Activated T-cell treated with anti-CD3 and anti-CD28 coated beads, Interleukin-2, amount 50 U/mL, for 72 hours (primary cell): ENCODE measurements at places on chromosomes 3 and 15.

DNA sequence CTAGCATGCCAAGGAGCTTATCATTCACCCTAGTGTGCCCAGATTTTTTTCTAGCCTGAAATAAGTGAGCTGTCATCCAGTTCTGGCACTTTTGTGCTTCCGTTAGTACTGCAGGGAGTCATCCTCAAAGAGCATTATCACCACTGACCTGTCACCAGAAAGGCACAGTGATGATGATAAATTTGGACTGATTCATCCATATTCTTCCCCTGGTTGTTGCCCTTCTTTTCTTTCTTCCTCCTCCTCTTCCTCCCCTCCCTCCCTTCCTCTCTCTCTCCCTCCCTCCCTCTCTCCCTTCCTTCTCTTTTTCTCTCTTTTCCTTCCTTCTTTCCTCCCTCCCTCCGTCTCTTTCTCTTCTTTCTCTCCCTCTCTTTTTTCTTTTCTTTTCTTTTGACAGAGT, 21.3 kb downstream of the SLC35G2 start:
- no peak for DNase-seq
- H3K4me1 ChIP-seq = peaks cover 26% of the 10 kb centered on the region
- H3K27me3 ChIP-seq = no peaks in the 10 kb centered on the region
- no peaks in the 10 kb centered on the region for H3K36me3 ChIP-seq

DNA sequence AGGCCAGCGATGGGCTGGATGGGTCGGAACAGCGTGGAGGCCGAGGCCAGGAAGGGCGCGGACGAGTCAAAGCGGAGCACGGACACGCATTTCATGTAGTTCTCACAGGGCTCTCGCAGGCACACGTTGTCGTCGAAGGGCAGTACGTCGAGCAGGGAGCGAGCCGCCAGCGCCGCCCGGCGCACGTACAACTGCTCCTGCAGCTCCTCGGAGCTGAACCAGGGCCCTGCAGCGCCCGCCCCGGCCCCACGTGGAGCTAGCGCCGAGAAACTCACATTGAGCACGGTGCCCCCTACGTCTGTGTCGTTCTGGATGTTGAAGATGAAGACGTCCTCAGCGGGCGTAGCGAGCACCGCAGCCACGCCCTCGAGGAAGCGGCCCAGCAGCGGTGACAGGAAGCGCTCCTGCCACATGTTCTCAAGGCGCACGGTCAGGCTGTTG, 5.8 kb downstream of the CELSR3 start:
- no peak overlapping the region for H3K27ac ChIP-seq
- peaks cover 14% of the 10 kb centered on the region for H3K4me1 ChIP-seq
- H3K36me3 ChIP-seq = peaks cover 3% of the 10 kb centered on the region
- peak; percentile 43 for DNase-seq
- peak overlapping the region; percentile 91 for H3K4me3 ChIP-seq
- peaks cover 17% of the 10 kb centered on the region for H3K27me3 ChIP-seq

GRCh38 chr15:96230526-96231181, 99.8 kb upstream of the NR2F2 start:
- peaks cover 2% of the 10 kb centered on the region for H3K36me3 ChIP-seq
- H3K27me3 ChIP-seq = peaks cover 5% of the 10 kb centered on the region
- DNase-seq = no peak
- H3K27ac ChIP-seq = no peak overlapping the region
- no peak overlapping the region for H3K4me3 ChIP-seq

GRCh38 chr3:52405066-52405465, 39.8 kb downstream of the SEMA3G start:
- H3K36me3 ChIP-seq = peaks cover 5% of the 10 kb centered on the region
- H3K27ac ChIP-seq = peak overlapping the region; percentile 31
- H3K4me3 ChIP-seq = no peak overlapping the region
- DNase-seq = no peak
- H3K27me3 ChIP-seq = no peaks in the 10 kb centered on the region

DNA sequence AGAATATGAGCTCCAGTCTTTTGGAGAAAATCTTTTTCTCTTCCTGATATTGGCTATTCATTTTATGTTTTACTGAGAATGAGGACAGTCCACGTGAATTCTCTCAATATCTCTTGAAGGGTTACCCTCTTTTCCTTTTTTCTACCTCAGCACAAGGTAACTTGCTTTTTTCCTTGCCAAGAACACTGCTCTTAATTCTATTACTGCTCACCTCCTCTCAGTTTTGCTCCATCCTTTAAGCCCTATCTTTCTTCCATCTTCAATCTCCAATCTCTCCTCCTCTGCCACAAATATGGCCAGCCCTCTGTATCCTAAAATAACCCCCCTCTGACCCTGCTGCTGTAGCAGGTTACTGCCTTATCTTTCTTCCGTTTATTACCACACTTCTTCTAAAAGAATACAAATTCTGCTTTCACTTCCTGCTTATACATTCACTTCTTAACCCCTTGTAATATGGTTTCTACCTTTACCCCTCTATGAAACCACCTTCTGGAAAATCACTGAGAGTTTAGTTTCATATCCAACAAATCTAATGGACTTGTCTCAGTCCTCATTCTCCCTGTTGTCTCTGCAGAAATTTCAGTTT, 89.0 kb downstream of the NFKBIZ start:
- no peaks in the 10 kb centered on the region for H3K36me3 ChIP-seq
- DNase-seq = no peak
- H3K27me3 ChIP-seq = peaks cover 2% of the 10 kb centered on the region
- no peak overlapping the region for H3K4me3 ChIP-seq
- no peak overlapping the region for H3K27ac ChIP-seq

DNA sequence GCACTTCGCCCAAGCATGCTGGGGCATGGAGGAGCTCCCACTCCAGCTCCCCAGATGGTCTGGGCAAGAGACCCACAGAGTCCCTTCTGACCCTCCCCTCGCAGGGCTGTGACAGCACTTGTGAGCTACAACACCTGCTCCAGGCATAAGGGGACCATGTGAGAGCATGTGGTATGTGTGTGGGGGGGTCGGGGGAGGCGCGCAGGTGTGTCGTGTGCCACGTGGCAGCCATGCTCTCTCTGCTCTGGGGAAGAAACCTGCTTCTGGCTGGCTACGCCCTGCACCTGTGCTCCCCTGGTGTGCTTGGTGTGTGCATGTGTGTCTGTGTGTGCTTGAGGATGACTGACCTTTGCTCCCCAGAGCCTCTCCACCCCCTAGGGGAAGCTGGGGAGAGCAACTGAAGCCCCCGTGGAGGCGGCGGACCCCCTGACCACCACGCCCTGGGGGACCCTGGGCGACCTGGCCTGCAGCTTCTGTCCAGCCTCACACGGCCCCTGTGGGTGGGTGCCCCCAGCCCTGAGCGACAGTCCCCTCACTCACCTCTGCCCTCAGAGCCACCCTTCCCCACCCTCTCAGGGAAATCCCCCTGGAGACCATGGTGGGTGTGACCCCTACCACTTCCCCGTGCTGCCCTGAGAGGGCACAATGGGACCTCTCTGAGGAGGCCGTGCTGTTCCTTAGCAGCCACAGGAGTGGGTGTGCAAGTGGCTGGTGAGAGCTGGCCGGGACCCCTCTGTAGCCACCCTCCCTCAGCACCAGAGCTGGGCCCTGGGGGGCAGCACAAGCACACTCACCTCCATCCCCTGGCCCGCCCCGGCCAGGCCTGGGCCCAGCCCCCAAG, 16.6 kb upstream of the SEC13 start:
- H3K4me3 ChIP-seq = no peak overlapping the region
- H3K27ac ChIP-seq = no peak overlapping the region
- no peak for DNase-seq
- H3K4me1 ChIP-seq = no peaks in the 10 kb centered on the region

- DNase-seq = no peak
- H3K27ac ChIP-seq = peak overlapping the region; percentile 85
- H3K36me3 ChIP-seq = peaks cover 25% of the 10 kb centered on the region
Observed at GRCh38 chr3:52262447-52262846, 16.0 kb downstream of the WDR82 start.

DNA sequence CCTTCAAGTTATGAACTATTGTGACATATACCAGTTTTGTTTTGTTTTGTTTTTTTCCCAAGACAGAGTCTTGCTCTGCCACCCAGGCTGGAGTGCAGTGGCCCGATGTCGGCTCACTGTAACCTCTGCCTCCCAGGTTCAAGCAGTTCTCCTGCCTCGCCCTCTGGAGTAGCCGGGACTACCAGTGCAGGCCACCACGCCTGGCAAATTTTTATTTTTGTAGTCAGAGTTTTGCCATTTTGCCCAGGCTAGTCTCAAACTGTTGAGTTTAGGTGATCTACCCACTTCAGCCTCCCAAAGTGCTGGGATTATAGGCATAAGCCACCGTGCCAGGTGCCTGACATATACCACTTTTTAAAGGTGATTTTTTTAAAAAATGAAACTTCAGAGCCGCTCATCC, 74.6 kb downstream of the ARRDC4 start:
- no peak overlapping the region for H3K27ac ChIP-seq
- no peak for DNase-seq
- H3K36me3 ChIP-seq = no peaks in the 10 kb centered on the region
- H3K27me3 ChIP-seq = no peaks in the 10 kb centered on the region
- H3K4me1 ChIP-seq = no peaks in the 10 kb centered on the region
- H3K4me3 ChIP-seq = no peak overlapping the region

DNA sequence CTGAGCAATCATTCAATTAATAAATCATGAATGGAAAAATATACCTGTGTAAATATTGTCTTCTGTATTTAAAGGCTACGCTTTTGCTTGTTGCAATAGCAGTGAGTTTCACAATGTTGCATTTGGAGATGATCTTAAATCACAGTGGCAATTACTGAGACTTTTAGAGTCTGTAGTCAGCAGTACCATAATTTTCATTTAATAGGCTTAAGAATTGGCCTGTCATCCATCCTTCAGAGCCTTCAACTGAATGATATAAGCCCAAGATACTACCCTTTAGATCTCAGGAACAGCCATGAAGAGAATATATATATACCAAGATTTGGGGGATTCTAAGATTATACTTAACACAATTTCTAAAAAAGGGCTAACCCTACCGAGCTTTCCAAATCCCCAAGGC, 458.1 kb downstream of the GBE1 start:
- H3K27me3 ChIP-seq = no peaks in the 10 kb centered on the region
- H3K4me1 ChIP-seq = no peaks in the 10 kb centered on the region
- H3K27ac ChIP-seq = no peak overlapping the region
- no peak for DNase-seq
- H3K4me3 ChIP-seq = no peak overlapping the region

DNA sequence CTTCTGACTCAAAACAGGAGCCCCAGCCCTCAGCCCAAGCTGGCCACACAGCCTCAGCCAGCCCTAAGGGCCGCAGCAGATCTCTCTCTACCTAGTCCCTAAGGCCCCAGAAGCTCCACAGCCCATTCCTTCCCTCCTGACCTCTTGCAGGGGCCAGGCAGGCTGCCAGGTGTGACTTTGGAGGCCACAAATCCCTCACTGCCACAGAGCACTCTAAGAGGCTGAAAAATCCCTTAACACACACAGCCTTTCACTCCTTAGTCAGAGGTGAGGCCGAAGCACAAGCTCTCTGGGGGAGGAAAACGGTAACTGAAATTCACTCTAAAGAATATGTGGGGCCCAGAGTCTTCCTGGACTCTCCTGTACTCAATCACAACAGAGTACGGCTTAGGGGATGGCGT, 23.3 kb downstream of the LRRC2 start:
- H3K4me1 ChIP-seq = peaks cover 44% of the 10 kb centered on the region
- DNase-seq = no peak
- no peak overlapping the region for H3K4me3 ChIP-seq
- no peaks in the 10 kb centered on the region for H3K36me3 ChIP-seq
- H3K27me3 ChIP-seq = no peaks in the 10 kb centered on the region
